Erythroblast (primary cell): ENCODE measurements at places on chromosomes 7 and 10.
A peak's percentile ranks its signal among the peaks of the same experiment; 100 is the strongest.

- no peak for DNase-seq
Measured at GRCh38 chr7:90625562-90625961, 29.4 kb downstream of the CDK14 start.

DNA sequence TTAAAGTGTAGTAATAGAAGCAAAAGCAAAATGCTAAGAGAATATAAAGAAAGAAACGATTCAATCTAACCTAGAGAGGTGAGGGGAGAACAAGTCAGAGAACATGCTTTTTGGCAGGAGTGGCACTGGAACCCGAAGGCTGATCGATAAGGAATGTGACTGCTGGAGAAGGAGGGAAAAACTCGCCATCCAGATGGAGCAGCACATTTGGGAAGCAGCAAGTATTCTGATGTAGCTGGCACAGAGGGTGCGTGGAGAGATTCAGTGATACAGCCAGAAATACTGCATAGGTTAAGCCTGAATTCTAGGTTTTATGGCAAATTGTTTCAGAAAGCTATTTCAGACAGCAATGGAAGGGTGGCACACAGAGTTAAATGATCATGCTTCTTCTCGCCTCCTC is 42.0 kb downstream of the USP6NL start:
- DNase-seq = no peak

DNA sequence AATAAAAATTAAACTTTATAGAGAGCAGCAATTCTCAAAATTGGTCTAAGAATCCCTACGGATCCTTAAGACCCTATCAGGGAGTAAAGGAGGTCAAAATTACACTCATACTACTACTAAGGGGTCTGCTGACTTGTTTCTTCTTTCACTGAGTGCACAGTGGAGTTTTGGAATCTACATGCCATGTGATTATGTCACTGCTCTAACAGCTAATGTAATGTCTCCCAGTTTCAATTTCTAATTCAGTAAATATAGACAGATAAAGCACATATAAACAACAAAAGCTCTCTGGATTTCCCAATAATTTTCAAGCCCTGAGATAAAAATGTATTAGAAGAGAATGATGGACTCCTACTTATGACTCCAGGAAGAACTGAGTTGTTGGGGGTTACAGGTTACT is 74.6 kb downstream of the WAPL start:
- no peak for DNase-seq

DNA sequence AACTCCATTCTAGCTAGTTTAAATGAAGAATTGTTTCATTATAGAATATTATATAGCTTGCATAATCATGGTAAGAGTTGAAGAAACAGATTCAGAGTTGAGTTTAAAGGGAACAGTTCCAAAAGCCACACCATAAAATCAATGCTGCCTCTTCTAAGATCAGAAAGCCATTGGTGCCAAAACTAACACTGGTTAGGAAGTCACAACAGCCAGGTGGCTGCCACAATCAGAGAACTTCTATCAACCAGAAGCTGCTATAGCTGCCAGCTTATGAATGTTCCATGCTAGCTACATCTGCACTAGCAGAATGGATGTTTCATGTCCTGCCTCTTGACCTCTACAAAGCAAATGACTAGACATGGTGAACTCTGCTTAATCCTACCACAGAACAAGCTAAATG is 583.1 kb upstream of the LRRN3 start:
- DNase-seq = no peak

DNA sequence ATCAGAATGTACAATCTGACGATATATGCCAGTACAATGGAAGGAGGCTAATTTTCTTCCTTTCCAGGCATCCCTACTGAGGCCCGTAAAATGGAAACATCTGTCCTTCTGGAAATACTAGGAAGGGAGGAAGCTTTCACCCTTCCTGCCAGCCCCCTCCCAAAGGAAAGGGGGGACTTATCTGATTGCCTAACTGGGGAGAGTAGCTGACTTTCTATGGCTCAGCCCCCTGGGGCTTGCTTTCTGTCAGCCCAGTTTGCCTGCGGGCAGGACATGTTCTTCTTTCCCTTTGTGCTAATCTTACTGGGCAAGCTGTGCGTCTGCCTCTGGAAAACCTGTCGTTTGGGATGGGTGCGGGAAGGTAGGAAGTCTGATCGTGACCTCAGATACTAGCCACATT is 508.9 kb downstream of the SUGCT start:
- DNase-seq = no peak

GRCh38 chr10:124237282-124237961 is 144.0 kb upstream of the CHST15 start:
- no peak for DNase-seq

DNA sequence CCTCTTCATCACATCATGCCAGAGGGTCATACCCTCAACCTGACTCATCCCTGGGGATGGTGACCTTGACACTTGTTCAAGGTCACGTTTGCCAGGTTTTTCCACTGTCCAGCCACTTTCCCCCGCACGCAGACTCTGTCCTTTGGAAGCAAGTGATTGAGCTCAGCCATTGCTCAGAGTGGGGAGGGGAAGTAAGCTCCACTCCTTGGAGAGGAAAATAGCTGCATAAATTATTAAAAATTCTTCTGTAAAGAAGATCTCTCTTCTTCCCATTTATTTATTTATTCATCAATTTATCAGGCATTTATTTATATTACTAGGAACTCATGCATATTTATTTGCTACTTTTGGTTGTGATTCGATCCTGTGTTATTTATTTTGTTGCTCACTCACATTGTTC is 88.0 kb downstream of the GLRX3 start:
- no peak for DNase-seq

DNA sequence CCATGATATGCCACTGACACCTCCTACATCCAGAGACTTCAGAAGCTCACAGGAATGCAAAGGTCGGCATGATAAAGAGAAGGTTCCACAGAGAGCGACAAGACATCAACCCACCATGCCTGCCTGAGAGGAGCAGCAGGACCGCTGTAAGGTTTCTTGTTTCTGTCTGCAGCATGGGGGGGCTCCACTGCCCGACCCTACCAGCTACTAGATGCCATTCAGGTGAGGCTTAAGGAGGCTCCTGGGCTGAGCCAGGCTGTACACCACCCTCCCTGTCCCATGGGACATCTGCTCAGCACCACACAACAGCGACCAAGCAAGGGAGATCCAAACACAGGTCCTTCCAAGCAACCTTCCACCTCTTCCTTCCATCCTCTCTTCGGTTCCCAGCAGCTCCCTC is 234.6 kb downstream of the TNS3 start:
- no peak for DNase-seq

GRCh38 chr10:30420266-30420665 is 13.7 kb upstream of the MAP3K8 start:
- no peak for DNase-seq

DNA sequence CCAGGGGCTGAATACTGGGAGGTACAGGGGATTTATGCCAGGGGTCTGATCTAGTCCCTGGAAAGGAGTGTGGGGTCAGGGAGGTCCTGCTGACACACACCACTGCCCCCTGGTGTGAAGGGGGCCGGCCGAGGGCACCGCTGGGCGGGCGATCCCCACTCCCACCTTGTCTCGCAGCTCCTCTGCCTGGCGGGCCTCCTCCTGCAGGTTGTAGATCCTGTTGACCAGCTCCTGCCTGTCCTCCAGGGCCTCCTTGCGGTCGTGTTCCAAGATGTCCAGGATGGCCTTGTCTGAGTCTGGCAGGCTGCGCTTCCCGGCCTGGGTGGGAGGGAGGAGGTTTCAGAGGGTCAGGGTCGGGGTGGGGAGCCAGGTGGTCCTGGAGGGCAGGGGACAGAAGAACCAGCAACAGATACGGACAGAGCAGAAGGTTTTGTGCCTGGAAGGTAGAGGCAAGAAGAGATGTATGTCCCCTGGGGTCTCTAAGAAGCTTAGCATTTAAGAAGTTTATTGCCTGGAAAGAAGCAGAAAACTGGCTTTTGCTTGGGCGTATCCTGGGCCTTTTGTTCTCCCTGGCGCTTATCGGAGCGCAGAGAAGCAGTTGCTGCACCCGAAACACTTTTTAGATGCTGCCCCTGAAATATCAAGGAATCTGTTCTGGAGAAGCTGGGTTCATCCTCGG is 94.5 kb upstream of the GNA12 start:
- no peak for DNase-seq

- DNase-seq = peak; percentile 98
Measured at GRCh38 chr10:72319416-72320254, 35.1 kb downstream of the DNAJB12 start.

DNA sequence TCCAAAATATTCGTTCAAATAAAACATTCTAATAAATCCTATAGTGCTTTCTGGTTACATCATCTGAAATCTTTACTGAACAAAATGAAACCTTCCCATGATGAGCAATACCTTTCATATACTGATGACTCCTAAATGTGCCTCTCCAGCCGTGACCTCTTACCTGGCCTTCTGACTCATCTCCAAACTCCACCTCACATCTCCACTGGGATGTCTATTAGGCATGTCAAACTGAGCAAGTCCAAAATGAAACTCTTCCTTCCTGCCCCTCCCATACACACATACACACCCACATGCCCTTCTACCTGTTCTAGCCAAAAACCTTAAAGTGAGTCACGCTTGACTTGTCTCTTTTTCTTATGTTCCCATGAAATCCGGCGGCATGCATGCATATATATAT is 22.9 kb downstream of the GSAP start:
- DNase-seq = no peak

GRCh38 chr7:35038354-35038753 is 1.1 kb upstream of the DPY19L1 start:
- no peak for DNase-seq

- DNase-seq = peak; percentile 34
Measured at GRCh38 chr10:44386546-44387052, 1.7 kb upstream of the CXCL12 start.

GRCh38 chr10:32411797-32412498 is 34.0 kb upstream of the CCDC7 start:
- no peak for DNase-seq

GRCh38 chr7:78529392-78529791 is 730.8 kb downstream of the PHTF2 start:
- no peak for DNase-seq

DNA sequence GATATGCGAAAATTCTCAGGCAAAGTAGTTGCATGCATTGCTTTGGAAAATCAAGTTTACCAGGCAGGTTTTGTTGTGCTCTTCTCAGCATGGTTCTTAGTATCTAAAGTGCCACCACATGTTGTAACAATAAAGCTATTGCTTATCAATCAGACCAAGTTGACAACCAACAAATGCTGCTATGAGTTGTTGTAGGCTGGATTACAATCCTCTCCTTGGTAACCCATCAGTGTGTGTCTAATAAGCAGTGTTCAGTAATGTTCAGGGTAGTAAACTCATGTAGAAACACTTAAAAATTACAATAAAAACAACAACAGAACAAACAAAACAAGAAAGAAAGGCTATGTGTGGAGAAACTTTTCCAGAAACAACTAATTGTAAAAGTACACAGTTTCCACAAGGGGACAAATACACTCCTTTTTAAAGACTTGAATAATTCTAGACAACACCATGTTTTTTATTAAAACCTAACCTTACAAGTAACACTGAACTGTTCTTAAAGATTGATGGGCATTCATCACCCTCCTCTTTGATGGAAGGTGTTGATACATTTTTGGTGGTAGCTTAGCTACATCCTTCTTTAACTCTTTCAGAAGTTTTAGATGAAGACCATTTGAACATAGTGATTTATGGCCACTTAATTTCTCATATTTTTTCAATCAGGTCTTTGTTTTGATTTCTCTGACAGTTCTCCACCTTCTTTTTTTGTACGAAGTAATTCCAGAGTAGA is 370.9 kb upstream of the SEMA3A start:
- DNase-seq = no peak

- DNase-seq = no peak
Measured at GRCh38 chr7:30932562-30932961, 20.9 kb downstream of the AQP1 start.

DNA sequence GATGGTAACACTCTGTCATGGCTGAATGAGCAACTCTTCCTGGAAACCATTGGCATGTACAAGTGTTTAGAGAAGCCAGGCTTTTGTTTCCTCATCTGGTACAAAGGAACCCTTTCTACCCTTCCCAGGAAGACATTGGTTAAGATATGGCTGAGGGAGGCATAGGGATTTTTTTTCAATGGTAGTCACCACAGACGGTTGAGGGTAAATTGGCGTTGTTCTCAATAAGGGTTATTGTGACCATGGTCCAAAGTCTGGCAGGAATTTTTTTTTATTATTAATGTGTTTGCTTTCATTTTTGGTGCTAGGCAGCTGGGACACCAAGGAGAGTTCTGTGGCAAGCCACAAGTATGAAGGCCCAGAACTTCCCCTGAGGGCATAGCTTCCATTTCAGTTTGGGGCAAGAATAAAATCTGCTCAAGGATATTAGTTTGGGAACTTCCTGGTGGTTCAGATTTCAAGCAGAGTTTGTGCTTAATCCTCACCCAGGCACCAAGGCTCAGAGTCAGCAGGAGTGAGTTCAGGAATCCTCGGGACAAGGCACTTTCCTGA is at the start of gene PLEKHS1:
Gene PLEKHS1 (plus strand): TSS at position 502 of the 552 bp plus-strand sequence. CDS start 3,596 bp downstream, outside the sequence.
- no peak for DNase-seq

GRCh38 chr7:132856416-132856815 is 225.5 kb downstream of the CHCHD3 start:
- DNase-seq = no peak

DNA sequence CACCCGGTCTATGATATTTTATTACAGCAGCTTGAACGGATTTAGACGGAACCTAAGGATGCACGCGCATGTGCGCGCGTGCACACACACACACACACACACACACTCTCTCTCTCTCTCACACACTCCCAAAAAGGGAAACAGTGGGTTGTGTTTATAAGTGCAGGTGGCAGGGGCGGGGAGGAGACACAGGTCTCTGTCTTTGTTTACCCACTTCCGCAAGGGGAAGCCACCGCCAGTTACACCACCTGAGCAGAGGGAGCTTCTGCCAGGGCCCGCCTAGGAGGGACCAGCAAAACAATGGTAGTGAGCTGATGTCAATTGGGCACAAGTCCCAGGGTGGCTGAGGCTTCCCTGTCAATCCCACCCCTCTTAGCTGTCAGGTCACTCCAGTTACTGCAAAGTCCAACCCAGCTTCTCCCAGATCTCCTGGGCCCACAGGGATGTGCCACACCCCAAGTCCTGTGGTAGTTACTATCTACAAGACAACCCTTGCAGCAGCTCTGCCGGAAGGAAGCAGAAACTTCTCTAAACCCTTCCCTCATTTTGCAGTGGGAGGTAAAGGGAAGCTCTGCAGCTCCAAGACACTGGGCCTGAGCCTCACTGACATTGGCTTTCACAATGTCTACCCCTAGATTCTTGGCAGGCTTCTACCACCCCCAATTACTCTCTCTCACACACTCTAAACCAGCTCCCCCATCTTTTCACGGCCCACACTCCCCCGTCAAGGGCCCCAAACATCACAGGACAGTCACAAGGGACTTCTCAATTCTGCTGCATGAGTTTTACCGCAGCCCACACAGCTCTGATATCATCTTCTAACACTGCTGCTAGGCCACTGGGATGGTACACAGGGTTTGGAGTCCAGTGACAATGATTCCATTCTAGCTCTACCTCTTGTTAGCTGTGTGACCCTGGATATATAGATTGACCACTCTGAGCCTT is 17.6 kb downstream of the ANXA11 start:
- peak; percentile 50 for DNase-seq

GRCh38 chr10:126253611-126253998 is 134.7 kb downstream of the ADAM12 start:
- no peak for DNase-seq

DNA sequence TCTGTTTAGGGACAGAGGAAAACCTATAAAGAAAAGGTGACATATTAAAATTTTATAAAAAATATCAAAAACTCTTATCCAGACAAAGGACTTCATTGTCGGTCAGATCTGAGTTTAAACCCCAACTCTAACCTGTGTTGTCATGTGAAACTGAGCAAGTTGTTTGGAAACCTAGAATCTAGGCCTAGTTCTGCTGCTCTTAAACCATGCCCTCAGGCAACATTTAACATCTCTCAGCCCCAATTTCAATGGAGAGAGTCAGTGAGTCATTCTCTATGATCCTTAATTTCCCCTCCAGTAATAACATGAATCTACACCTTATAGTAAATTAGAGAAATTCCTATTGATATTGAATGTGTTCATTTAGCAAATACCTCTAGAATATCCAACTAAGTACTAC is 192.3 kb downstream of the IMMP2L start:
- no peak for DNase-seq
